ENCODE measurements at places on chromosomes 3 and 15. TPM values are rescaled to one million over a fixed set of nuclear protein-coding genes. Genes with fewer than 3 reads are reported as not detected.

UBAP1L gene
- 9.4 TPM for total RNA-seq

PLA1A gene
- 1.6 TPM for total RNA-seq

- DNase-seq, result no peak
These were observed 26.4 kb downstream of the ACAA1 start for GRCh38 chr3:38110314-38111050.

SLC9C1 gene
- 0.13 TPM for total RNA-seq

DNA sequence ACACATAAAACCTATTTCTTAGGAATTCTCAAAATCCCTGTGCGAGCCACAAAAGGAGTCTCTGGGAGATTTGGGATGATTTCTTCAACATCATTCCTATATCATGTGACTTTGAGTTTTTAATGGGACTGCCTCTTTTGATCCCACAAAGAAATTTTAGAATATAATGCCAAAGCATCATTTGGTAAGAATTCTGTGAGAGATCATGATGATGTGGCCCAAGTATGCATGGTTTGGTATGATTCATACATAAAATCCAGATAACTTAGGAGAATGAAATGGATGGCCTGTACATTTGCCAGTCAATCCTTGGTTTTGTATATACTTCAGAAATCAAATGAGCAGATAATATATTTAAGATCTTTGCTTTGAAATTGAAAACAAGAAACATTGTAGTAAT is 61.3 kb downstream of the UBE2E2 start:
- DNase-seq, result no peak

- no peak for DNase-seq
These were observed 158.6 kb downstream of the UACA start for GRCh38 chr15:70604666-70605315.

ZPLD1 gene
- total RNA-seq, result 0.10 TPM

GOLGA6L10 gene
- 4.3 TPM for total RNA-seq

DNA sequence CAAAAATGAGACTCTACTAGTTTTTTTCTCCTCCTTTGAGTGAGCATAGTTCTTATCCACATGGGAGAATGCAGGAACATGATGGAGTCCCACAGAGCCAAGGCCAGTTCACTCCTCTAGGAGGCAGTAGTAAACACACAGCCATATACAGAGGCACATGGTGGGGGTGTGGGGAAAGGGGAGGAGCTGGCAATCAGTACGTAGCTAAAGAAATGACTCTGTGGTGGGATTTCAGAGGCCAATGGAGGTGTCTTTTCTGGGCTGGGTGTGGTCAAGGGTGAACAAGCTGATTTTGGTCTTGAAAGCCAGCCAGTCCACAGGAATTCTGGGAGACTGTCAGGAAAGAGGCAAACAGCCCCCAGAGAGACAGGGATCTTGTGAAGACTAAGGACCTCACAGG is 6.6 kb upstream of the RAB11A start:
- no peak for DNase-seq

KLHL6 gene
- 6.4 TPM for total RNA-seq
